Left lung (tissue), 14 donors: ENCODE measurements at places on chromosomes 2 and 18. TPM values are rescaled to one million over a fixed set of nuclear protein-coding genes. Genes with fewer than 3 reads are reported as not detected.
A peak's percentile ranks its signal among the peaks of the same experiment; 100 is the strongest.

DNA sequence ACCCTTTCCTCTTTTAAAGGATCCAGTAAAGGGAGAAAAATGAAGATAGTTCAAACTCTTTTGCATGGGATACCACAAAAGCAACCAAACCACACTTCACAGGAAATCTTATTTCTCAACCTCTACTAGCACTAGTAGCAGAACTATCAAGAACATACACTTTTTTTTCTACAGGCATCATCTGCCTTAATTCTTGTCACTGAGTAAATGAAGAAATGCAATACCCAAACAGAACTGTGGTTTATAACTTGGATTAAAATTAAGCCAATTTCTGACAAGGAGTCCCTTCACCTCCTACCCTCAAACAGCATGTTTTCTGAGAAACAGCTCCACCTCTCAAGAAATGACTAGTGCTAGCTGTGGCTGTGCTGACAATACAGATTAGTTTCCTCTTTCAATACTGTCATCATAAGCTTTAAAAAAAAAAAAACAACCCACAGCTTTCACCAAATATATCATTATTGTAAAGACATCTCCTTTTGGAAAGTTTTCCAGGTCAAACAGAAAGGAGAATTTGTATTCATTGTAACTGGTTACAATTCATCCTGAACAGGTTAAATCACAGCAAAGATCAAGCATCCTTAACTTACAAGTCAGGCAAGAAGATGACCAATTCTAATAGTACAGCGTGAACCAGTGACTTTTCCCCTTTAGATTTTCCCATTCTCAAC lies 44.4 kb downstream of the PTPN2 start:
- no peak overlapping the region for H3K4me3 ChIP-seq
- peaks cover 17% of the 10 kb centered on the region for H3K36me3 ChIP-seq
- no peak for DNase-seq
- H3K27ac ChIP-seq, result peak overlapping the region; percentile 85
- H3K27me3 ChIP-seq, result no peaks in the 10 kb centered on the region

UNC80 gene
- not detected for total RNA-seq

SERPINB13 gene
- not detected for total RNA-seq

GRCh38 chr2:9030841-9031240 lies 27.4 kb upstream of the MBOAT2 start:
- H3K27ac ChIP-seq, result no peak overlapping the region
- no peaks in the 10 kb centered on the region for H3K36me3 ChIP-seq
- no peak for DNase-seq
- H3K4me1 ChIP-seq, result no peaks in the 10 kb centered on the region
- H3K4me3 ChIP-seq, result no peak overlapping the region

ST6GAL2 gene
- total RNA-seq, result 0.93 TPM

- no peaks in the 10 kb centered on the region for H3K36me3 ChIP-seq
- peaks cover 12% of the 10 kb centered on the region for H3K4me1 ChIP-seq
- H3K27me3 ChIP-seq, result peaks cover 100% of the 10 kb centered on the region
Measured at GRCh38 chr2:219525533-219526232, 11.4 kb downstream of the ASIC4 start.

DNA sequence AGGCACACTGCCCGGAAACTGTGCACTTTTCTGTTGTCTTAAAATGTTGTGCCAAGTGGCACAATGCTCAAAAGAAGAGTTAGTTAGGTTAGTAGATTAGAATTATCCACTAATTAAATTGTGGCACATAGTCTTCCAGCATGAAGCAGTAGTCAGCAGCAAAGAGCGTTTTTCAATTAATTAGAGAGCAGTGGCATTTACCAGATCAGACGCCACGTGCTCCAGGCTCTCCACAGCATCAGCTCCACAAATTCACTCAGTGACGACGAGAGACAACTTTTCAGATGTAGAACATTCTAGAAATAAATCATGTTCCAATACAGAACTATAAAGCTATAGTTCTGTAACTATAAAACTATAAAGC lies 16.4 kb upstream of the RTTN start:
- H3K27ac ChIP-seq, result no peak overlapping the region
- no peak for DNase-seq
- no peak overlapping the region for H3K4me3 ChIP-seq
- peaks cover 16% of the 10 kb centered on the region for H3K27me3 ChIP-seq
- no peaks in the 10 kb centered on the region for H3K36me3 ChIP-seq
- H3K4me1 ChIP-seq, result no peaks in the 10 kb centered on the region

DNA sequence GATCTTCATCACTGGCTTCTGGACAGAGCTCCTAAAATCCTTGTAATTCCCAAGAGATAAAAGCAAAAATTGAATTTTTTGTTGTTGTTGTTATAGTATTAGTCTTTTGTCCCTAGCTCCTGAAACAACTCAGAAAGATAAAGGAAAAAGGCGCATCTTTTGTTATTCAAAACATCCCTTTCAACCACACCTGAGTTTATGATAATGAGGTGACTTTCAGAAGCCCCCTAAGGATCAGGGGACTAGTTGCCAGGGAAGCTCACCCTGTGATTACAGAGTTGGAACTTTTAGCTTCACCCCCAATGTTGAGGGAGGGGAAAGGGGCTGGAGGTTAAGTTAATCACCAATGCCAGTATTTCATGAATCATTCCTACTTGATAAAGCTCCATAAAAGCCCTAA lies 10.3 kb upstream of the CERKL start:
- H3K27ac ChIP-seq, result no peak overlapping the region
- no peaks in the 10 kb centered on the region for H3K4me1 ChIP-seq
- no peaks in the 10 kb centered on the region for H3K36me3 ChIP-seq
- DNase-seq, result no peak
- no peak overlapping the region for H3K4me3 ChIP-seq
- no peaks in the 10 kb centered on the region for H3K27me3 ChIP-seq

DNA sequence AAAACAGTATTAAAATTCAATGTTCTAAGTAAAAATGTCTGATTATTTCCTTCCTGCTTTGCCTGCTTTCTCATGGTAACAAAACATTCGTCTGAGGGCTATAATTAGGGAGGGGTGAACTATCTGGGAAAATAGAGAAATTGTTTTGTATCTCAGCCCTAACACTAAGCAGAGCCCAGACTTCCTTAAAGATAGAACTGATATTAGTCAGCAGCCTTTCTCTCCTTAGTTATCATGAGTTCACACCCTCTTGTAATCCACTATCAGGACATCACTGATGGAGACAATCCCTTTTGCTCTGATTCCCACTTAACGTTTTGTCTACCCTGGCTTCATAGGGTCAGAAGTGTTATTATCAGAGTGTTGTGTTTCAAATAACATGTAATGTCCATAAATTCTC lies 701.1 kb upstream of the ZEB2 start:
- DNase-seq, result no peak
- no peaks in the 10 kb centered on the region for H3K27me3 ChIP-seq
- H3K27ac ChIP-seq, result no peak overlapping the region
- no peak overlapping the region for H3K4me3 ChIP-seq
- no peaks in the 10 kb centered on the region for H3K36me3 ChIP-seq
- no peaks in the 10 kb centered on the region for H3K4me1 ChIP-seq

- no peaks in the 10 kb centered on the region for H3K27me3 ChIP-seq
- no peak overlapping the region for H3K4me3 ChIP-seq
- H3K27ac ChIP-seq, result no peak overlapping the region
- H3K4me1 ChIP-seq, result no peaks in the 10 kb centered on the region
- DNase-seq, result no peak
Measured at GRCh38 chr2:58535182-58535581, 294.1 kb upstream of the FANCL start.

ANKRD30B gene
- total RNA-seq, result not detected

LONRF2 gene
- 3.1 TPM for total RNA-seq

DNA sequence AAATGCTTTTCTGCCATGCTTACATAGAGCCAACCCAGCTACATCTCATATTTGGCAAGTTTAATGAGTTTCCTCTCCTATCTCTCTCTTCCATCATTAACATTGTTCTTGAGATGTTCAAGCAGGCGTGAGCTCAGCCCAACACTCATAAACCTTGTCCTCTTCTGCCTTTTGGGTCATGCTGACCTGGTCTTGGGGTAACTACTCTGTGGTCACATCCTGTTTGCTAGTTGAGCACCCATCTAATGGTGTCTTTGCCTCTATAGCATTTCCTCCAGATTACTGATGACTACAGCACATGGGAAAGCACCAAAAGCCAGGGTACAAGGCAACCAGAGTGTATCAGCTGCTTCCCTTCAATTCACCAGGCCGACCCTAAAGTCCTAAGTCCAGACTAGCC lies 366.9 kb upstream of the HNRNPA3 start:
- no peaks in the 10 kb centered on the region for H3K27me3 ChIP-seq
- DNase-seq, result no peak
- no peaks in the 10 kb centered on the region for H3K36me3 ChIP-seq
- H3K27ac ChIP-seq, result no peak overlapping the region
- H3K4me1 ChIP-seq, result no peaks in the 10 kb centered on the region

DNA sequence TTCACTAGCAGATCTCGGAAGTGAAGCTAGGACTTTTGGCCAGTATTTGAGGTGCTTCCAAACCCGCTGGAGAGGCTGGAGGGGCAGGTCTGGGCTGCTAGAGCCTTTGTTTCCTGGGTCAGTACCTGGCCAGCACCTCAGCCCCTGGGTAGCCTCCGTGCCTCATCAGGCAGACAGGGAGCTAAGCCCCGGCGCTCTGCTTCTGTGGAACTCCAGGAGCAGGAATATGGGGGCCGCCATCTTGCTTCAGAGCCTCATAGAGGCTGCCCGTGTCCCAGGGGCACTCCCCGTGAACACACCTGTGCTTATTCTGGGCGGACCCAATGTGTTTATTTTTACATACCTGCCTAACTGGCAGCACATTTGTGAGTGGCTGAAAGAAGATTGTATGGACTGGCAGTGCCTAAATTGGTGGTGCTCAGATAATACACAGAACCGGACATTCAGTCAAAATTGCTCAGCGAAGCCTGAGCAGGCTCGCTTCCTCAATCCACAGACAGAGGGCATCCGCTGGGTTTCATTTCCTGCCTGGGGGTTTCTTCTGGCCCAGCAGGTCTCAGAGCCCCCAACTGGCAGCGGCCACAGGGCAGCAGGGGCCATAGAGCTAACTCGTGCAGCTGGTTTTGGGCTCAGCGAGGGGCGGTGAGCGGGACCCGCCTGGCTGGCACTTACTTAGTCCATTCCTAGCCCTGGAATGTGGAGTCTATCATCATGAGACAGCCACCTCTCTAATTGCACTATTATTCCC lies 176.8 kb upstream of the ALKAL2 start:
- H3K27ac ChIP-seq, result no peak overlapping the region
- no peak overlapping the region for H3K4me3 ChIP-seq
- H3K4me1 ChIP-seq, result peaks cover 2% of the 10 kb centered on the region
- peaks cover 52% of the 10 kb centered on the region for H3K27me3 ChIP-seq
- DNase-seq, result no peak

- no peak overlapping the region for H3K27ac ChIP-seq
- H3K4me3 ChIP-seq, result no peak overlapping the region
- H3K27me3 ChIP-seq, result no peaks in the 10 kb centered on the region
- no peaks in the 10 kb centered on the region for H3K4me1 ChIP-seq
- no peaks in the 10 kb centered on the region for H3K36me3 ChIP-seq
Measured at GRCh38 chr2:44713170-44713569, 228.3 kb upstream of the SIX3 start.

DLX2 gene
- not detected for total RNA-seq

DNA sequence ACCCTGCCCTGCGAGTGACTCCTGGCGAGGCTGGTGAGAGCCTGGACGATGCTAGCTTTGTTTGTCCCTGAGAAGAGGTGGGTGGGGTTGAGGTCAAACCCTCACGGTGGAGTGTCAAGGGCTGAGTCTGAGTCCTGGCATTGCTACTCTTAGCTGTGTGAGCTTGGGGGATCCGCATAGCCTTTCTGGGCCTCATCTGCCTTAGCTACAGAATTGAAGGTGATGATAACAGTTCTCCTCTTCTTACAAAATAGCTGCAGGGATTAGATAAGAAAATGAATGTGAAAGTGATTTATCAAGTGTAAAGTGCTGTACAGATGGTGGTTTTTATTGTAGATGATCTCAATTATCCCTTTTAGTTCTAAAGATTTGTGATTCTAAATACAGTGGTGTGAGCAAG lies 144.6 kb downstream of the LPIN1 start:
- DNase-seq, result no peak
- H3K4me3 ChIP-seq, result no peak overlapping the region
- no peaks in the 10 kb centered on the region for H3K4me1 ChIP-seq
- no peaks in the 10 kb centered on the region for H3K27me3 ChIP-seq

- no peaks in the 10 kb centered on the region for H3K27me3 ChIP-seq
- peak within 1 kb of the TSS; percentile 96 for H3K27ac ChIP-seq
- peaks cover 29% of the 10 kb centered on the region for H3K4me1 ChIP-seq
Measured at GRCh38 chr18:11851146-11851805, at the start of gene CHMP1B. CHMP1B (plus strand) TSS chr18:11851413; CDS start chr18:11851512, 99 bp downstream.
